ENCODE measurements at places on chromosomes 3 and 15.

GRCh38 chr3:42739401-42740158 lies 33.5 kb downstream of the CCDC13 start:
- no peak for DNase-seq

DNA sequence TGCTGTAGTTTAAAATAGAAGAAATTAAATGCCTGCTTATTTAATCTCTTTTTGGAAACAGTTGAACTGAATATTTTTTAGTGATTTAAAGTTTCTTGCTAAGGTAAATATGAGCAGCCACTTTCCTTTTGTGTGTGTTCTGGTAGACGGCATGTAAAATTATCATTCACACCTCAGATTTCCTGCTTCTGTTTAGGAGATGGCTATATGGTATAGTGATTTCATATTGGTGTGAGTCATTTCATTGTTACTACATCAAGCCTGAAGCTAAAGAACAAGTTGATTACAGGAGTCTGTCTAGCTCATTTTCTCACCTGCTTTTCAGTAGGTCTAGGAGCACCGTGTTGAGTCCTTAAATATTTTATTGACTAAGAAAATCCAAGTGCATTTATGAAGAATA lies 2.2 kb downstream of the LRCH3 start:
- no peak for DNase-seq

GRCh38 chr3:1477669-1478068 lies 384.8 kb downstream of the CNTN6 start:
- no peak for DNase-seq

GRCh38 chr3:83835040-83835439 lies 1123.7 kb upstream of the CADM2 start:
- DNase-seq = no peak

- no peak for DNase-seq
These were observed 1.6 kb downstream of the NR2F2 start for GRCh38 chr15:96331945-96332636.

DNA sequence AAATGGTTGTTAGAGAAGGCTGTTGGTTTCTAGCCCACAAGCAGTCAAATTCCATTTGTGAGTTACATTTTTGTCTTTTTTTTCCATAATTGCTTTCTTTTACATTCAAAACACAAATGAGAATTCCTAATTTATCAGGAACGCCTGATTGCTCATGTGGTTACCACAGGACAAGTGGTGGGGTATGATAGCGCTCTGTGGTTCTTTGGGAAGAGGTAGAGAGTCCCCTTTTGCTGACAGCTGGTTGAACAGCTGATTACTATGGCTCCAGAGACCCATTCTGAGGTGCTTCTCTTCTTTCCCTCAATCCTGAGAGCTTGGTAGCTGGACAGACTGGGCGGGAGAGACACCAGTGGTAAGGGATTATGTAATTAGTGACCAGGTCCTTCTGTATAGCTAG lies 24.4 kb downstream of the CNOT10 start:
- no peak for DNase-seq

- no peak for DNase-seq
These were observed 908.9 kb downstream of the ROBO1 start for GRCh38 chr3:78858910-78859309.

DNA sequence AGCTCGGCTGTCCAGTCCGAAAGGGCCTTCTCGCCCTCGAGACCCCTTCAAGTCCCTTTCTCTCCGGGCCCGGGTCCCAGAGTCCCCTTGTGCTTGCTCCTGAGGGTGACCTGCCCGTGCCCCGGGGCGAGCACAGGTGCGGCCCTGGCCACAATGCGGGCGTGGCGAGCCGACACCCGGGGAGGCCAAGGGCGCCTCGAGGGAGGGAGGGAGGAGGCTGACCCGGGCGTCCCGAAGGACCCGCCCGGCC lies 810 bp upstream of the MEF2A start:
- no peak for DNase-seq

GRCh38 chr15:39058351-39059131 lies 493.9 kb upstream of the RASGRP1 start:
- no peak for DNase-seq

DNA sequence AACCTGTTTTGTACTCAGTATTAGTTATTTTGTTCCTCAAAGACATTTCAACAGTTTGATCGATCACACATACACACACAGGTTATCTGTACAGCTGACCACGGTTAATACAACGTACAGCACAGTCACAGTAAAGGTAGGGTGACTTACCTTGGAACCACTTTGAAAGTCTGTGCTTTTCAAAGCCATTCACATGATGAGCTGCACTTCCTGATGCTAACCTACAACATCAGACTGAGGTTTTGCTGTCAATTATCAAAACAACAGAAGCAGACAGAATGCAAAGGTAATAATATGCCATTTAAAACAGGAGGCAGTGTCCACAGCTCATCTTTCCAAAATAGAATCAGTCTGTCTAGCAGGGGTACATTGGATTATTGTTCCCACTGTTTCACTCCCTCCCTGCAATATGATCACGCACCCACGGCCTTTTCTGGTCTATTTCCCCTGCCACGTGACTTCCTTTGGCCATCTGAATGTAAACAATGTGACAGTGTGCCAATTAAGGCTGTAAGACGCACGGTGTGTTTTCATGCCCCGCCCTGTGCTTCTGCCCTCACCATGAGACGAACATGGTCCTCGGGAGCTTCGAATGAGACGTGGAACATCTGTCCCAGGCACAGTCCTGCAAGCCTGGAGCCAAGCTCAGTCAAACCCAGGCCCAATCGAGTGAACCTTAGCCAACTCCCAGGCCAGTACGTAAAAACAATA lies 102.4 kb downstream of the FMN1 start:
- DNase-seq = no peak

GRCh38 chr15:99604865-99605264 lies 39.1 kb downstream of the MEF2A start:
- no peak for DNase-seq

DNA sequence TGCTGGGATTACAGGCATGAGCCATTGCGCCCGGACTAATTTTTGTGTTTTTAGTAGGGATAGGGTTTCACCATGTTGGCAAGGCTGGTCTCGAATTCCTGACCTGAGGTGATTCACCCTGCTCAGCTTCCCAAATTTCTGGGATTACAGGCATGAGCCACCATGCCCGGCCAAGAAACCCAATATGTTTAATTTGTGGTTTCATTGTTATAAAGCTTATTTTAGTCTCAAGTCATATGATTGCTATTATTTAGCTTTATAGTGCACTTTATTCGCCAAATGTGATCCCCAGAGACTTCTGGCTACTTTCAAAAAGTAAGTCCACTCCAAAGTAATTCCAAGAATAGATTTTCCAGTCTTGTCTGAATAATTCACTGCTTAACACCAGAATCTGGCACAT lies 19.3 kb upstream of the SLC4A7 start:
- no peak for DNase-seq

GRCh38 chr15:27254801-27255200 lies 283.8 kb downstream of the GABRG3 start:
- DNase-seq = no peak

- DNase-seq = no peak
These were observed 8.2 kb upstream of the VGLL4 start for GRCh38 chr3:11651900-11652299.

DNA sequence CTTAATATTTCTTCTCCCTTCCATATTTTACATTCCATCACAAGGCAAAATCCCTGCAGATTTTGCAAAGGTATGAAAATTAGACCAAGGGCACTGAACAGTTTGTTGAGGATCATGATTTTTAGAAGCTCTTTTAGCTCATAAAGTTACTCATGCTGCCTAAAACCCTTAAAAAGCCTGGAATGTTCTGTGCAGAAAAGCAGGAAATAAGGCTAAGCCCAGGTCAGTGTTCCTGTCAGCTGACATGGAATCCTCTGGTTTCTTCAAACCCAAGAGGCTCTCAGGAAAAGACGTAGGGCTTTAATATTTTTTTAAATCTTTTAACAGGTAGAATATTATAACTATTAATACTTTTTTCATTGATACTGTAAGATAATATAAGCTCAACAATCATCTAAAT lies 8.2 kb downstream of the CBLB start:
- no peak for DNase-seq

DNA sequence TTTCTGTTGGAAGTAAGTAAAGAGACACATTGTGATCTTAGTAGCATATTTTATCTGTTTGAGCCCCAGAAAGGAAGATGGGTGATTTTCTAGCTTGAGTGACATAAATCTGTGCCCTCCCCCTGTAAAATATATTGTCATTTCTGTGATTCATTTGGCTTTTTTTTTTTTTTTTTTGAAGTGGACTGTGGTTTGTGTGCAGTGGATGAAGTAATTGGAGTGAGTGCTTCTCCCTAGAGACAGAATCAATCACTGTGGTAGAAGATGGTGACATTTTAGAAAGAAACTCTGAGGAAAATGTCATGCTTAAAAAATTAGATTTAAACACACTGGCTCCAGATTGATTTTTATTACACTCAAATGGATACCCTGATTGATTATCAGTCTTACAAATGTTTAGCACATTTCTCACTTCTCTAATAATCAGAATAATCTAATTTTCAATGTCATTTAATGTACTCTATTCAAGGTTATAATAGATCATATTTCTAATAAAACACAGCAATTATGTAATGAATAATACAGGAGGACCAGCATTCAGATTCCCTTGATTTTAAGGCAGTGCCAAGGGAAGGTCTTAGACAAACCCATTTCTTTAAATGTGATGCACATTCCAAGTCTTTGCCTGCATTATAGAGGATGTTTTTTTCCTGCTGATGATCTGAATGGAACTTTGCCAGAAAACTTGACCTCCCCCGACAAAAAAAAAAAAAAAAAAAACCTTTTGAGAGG lies 116.6 kb downstream of the TOP2B start:
- no peak for DNase-seq

GRCh38 chr3:41120460-41120859 lies 78.8 kb upstream of the CTNNB1 start:
- no peak for DNase-seq

DNA sequence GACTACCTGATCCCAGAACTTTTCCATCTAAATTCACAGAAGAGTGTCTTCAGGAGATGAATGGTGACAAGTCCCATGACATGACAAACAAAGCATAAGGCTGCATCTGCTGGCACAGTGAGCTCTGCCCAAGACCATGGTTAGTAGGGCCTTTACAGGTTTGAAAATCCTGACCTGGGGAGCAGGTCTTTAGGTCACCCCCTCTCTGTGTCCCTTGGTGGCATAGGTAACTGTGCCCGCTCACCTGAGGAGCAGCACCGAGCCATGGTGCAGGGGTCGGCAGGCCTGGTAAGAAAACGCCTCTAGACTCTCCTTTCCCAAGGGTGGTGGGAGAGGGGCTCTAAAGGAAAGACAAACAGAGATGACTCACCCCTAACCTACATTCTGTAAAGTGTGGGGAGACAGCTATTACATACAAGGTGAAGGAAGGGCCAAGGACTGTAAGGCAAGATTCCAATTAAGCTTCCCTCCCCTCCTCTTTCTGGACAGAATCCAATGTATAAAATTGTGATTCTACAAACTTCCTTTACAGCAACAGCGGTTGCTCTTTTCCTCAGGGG lies 74.0 kb downstream of the SATB1 start:
- DNase-seq = no peak

DNA sequence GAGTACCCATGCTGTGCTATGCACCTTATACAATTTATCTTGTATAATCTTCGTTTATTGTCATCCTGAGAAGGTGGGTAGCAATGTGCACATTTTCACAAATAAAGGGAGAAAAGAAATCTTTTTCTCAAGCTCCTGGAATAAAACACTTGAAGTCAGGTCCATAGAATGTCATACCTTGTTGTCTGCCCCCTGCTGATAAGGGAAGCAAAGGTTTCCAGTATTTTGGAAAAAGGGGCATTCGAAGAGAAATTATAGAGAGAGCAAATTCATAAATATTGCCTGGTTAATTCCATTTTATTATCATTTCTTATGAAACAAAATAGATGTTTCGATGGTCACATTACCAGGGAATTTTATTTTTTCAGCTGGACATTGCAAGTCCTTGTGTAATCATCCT lies 277.8 kb downstream of the RAP2B start:
- DNase-seq = no peak

DNA sequence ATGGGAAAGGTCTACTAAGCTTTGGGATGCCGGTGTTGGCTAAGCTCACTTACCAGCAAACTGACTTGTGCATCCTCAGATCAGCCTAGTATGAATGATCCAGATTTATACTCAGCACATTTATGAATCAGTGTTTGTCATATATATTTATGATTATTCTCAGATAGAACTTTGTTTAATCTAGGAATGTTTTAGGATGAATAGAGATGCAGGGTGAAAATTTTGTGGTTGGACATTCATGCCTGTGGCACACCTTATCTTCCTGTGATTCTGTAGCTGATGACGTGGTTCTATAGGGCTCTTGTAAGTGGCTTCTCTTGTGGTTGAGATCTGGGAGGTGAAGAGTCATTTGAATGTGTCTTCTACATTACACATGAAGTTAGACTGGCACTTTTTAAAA lies 11.4 kb downstream of the CDIN1 start:
- DNase-seq = no peak

Measured in stimulated activated CD4-positive, alpha-beta T cell treated with anti-CD3 and anti-CD28 coated beads, Interleukin-2, amount 100 ng/mL, for 24 hours (primary cell).